ENCODE measurements at places on chromosomes 5 and 9.

DNA sequence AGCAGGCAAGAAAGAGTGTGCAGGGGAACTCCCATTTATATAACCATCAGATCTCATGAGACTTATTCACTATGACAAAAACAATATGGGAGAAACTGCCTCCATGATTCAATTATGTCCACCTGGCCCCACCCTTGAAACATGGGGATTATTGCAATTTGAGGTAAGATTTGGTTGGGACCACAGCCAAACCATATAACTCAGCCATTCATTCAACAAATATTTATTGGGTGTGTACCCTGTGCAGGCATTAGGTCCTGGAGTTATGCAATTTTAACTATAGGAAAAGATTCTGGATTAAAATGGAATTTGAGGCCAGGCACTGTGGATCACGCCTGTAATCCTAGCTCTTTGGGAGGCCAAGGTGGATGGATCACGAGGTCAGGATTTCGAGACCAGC is 124.2 kb upstream of the GAS1 start:
- no peak for DNase-seq

DNA sequence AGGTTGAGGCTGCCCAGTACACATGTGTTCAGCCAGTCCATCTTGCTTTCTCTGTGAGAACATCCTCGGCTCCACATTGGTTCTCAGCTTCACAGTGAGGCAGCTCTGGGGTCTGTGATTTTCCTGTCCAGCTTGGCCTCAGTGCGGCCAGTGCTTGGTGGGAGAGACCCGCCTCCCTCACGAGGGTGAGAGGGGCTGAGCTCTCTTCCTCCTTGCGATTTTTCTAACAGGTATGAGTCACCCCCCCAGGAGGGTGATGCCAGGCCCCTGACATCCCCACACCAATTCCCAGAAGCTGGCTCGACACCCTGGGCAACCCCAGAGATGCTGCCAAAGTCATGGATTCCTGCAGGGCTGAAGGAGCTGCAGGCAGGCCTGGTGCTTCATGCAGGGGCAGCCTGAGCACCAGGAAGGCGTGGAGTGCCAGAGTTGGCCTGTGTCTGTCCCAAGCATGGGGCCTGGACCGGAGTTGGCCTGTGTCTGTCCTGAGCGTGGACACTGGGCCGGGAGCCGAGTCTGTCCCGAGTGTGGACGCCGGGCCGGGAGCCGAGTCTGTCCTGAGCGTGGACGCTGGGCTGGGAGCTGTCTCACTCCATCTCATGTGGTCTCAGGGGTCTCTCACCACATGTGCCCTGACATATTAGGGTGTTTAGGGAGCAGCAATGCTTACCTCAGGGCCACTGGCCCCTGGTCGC is 408.6 kb upstream of the IRX4 start:
- DNase-seq: no peak

DNA sequence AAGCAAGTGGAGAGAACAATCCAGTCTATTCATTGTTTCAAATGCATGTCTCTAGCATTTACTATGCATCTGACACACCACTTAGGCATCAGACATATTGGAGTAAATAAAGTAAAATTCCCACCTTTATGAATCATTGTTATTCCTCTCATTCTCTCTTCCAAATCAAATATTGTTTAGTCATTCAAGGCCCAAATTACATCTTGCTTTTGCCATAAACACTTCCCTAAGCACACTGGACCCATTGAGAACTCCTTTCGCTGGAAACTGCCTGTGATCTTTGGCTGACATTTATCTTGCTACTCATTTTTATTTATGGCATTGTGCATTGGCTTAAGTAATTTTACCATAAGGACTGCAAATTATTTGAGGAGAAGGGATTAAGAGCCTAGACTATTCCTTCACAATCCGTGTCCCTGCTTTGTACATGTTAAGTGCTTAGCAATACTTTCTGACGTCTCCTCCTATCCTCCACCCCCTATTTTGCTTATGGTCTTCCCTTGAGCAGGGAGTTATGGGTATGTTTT is 7.4 kb downstream of the C5orf46 start:
- DNase-seq: no peak

- DNase-seq: no peak
Measured at GRCh38 chr9:96135076-96135752, 166.8 kb downstream of the HSD17B3 start.

GRCh38 chr5:118405650-118406061 is 582.7 kb downstream of the DTWD2 start:
- no peak for DNase-seq
